NCI-H226 (cell line): ENCODE measurements at places on chromosomes 16 and 17.

DNA sequence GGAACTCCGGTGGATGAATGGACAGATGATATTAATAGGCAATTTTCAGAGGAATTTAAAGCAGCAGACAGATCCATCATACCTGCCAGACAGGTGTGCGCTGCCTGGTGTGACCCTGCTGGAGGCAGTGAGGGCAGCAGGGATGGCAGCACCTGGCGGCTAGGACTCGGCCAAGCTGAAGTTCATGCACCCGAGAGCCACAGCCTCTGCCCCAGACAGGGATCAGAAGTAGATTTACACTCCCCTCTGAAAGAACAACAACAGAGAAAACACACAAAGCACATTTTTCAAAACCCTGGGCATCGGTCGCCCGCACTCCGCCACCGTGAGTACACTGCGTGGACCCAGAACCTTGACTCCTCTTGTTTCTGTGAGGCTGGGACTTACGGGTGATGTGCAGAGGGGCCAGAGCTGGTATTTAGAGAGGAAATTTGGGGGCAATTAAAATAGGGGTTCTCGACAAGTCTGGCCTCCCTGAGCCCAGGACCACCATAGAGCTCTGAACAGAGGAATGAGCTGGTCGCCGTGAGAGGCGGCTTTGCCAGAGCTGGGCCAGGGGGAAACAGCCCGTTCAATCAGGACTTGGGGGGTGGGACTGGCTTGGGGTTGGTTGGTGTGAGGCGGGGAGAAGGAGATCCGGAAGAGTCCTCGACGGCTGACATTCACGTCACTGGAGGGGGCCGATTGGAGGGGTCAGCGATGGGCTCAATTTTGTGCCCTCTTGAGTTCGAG, 101.0 kb downstream of the METRNL start:
- DNase-seq: no peak

DNA sequence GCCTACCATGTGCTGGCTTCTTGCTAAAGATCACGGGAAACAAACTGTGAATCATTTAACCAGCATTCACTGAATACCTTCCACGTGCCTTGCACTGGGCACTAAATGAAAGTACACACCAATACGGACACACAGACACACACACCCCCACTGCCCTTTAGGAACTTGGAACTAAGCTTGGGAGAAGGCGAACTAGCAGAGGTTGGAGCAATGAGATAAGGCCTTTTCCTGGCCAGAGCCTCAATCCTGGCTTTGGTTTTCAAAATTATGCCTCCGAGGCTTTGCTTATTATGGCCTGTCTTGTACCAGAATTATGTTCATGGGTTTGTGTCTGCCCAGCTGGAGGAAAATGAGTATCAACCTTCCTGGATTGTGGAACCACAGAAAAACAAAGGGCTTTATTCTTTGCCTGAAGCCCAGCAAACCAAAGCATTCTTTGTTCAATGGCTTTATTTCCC, 32.3 kb downstream of the CPPED1 start:
- no peak for DNase-seq

DNA sequence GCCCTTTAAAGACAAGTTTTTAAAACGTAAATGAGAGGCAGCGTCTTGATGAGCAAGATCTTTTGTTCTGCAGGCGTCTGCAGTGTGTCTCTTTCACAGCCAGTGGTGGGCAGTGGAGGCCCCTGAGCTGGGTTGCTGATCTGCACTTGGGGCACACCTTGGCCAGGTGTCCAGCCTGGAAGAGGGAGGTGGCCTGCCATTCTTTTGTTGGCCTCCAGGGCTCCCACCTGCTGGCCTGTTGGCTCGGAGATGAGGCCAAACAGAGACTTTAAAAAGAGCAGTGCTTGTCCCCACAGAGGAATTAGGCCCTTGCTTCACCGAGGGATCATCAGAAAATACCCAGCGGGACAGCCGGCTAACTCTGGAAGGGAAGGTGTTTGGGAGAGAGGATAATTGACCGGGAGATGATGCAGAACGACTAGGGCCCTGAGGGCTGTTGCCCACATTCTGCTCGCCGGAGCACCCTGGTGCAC, 145.9 kb upstream of the PLCG2 start:
- DNase-seq: no peak

DNA sequence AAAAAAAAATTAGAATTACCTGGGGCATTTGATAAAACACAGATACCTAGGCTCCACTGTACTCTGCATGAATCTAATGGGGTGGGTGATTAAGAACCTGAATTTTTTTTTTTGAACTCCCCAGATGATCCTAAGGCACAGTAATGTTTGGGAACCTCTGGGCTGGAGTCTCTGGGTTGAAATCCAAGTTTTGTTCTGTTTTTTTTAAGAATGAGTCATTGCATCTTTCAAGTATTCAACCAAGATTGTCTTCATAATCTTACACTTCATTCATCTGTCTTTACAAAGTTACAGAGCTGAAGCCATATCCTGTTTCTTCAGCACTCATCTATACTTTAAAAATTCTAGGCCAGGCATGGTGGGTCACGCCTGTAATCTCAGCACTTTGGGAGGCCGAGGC, 52.6 kb downstream of the PIGL start:
- DNase-seq: peak; percentile 51

- DNase-seq: no peak
Observed at GRCh38 chr17:77344038-77344437, 203.3 kb downstream of the SEC14L1 start.

DNA sequence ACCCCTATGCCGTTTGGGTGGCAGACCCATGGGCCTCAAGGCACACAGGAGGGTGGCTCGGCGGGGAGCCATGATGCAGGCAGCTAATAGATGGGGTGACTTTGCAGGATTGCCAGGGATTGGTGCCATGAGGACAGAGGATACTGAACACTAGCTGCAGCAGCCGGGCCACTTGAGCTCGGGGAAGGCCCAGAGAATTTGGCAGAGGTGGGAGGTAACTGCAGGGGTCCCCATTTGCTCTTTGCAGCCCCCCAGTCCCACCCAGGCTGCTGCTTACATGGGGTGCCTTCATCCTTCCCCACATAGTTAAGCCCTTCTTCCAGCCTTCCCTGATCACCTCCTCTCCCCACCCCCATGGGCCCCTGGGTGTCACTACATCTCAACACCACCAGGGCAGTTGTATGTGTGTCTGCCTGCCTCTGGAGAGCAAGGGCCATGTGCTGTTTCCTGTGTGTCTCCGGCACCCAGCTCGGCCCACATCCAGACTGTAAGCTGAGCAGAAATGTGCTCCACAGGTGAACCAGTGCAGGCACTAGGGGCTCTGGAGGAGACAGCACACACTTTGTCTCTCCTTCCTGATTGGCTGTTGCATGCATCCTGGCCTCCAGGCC, 52.0 kb downstream of the SREBF1 start:
- DNase-seq: no peak

GRCh38 chr17:32588982-32589381, 102.2 kb downstream of the CDK5R1 start:
- no peak for DNase-seq

DNA sequence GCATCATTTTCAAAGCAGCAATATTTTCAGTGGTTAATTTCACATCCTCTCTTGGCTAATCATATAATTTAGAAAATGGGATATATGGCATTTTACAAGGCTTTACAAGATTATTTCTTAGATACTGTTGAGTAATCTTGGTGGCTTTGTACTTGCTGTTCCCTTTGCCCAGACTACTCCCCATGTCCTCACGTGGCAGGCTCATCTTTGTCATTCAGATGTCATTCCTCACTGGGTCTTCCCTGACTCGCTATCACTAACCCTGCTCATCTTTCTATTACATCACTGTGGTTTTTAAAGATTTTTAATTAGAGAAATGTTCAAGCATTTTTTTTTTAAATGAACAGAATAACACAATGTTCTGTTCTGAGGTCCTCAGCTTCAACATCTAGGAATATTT, 240.0 kb upstream of the IRX5 start:
- DNase-seq: no peak

DNA sequence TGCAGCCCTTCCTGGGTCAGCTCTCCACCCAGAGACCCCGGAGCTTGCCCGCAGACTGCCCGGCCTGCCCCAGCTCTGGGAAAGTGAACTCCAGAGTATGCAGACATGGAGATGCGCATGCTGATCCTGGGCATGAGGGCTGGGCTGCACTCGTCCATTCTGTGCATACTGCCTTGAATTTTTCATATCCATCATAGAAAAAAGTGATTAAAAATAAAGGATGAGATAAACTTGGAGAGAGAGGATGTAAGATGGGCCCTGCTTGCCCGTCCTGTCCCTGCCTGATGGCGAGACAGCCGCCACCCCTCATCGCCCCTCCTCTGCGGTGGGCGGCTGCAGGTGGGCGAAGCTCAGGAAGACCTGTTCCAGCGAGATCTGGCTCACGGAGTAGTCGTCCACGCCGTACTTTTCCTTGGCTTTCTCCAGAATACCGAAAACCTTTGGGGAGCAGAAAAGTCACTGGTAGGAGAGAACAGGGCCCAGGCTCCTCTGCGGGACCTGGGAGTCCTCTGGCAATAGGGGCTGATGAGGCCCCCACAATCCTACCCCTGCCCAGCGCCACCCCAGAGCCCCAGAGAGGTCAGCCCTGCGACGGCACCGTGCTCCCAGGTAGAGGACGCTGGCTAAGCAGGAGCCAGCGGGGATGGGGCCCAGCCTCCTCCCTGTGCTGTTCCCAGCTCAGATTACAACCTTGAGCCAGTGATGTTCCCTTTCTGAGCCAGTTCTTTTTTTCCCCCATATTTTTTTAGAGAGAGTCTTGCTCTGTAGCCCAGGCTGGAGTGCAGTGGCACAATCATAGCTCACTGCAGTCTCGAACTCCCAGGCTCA, 8.7 kb upstream of the RNPS1 start:
- no peak for DNase-seq

DNA sequence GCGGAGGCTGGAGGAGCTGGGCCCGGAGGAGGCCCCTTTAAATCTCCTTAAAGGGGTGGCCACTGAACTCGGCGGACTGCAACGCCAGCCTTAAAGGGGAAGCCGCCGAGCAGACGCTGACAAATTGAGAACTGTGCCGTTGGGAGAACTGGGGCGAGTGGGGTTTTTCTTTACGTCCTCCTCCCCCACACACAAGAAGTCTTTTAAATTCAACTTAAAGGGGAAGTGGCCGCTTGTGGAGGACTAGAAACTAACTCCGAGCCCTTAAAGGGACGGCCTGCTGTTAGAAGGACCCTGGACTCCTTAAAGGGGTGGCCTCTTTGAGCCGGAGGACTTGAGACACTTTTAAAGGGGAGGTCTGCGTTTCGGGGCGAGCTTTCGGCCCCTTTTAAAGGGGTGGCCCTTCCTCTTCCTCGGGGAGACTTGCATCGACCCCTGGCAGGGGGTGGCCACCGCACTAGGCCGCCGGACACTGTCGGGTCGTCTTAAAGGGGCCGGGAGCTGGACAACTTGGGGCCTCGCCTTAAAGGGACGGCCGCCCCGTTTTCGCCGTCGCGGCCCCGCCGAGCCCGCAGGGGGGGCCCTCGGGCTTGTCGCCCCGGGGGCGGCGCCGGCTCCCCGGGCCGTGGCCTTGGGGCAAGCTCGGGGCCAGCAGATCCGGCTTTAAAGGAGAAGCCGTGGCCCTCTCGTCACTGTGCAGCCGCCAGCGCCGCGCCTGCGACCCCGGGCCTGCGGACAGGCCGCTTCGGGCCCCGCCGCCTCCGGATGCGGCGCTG, 688 bp downstream of the FBRS start:
- peak; percentile 93 for DNase-seq

DNA sequence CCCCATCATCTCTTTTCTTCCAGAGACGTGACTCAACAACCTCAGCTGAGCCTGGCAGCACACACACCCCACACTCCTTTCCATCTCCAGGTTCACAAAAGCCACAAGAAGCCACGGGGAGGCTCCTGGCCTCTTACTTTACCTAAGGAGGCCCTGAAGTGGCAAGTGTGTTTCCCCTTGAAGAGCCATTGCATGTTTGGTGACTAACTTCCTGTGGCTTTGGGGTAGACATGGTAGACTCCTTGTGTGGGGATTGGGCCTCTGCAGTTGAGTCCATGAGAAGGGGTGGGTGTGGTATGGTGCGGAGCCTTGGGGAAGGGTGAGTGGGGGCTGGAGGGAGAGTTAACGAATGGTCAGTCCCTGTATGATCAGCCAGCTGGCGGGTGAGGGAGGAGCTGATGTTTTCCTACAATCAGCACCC, 24.2 kb downstream of the SAP30BP start:
- DNase-seq: peak; percentile 95

GRCh38 chr16:88355389-88356123, 27.2 kb upstream of the ZNF469 start:
- no peak for DNase-seq

GRCh38 chr16:21081329-21081728, 69.3 kb downstream of the DNAH3 start:
- DNase-seq: no peak

DNA sequence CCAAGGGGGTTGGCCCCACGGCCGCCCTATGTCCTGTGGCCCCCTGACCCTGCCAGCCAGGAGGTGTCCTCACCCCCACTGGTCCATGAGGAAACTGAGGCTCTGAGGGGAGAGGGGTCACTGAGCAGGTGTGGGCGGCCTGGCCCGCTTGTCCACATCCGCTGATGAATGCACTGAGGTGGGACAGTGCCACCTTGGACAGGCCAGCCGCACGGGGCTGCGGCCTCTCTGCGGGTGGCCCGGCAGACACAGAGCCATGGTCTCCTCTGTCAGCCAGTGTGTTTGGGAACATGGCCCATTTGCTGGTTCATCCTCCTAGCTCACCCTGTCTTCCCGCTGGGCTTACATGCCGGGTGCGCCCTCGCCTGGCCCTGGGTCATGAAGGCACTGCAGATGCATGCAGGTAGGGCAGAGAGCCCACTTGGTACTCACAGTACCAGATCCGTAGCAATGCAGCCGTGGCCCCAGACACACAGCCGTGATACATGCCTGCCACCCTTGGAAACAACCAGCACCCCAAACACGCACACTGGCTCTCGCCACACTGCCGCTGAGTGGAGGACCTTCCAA, 93.9 kb downstream of the ENGASE start:
- no peak for DNase-seq

DNA sequence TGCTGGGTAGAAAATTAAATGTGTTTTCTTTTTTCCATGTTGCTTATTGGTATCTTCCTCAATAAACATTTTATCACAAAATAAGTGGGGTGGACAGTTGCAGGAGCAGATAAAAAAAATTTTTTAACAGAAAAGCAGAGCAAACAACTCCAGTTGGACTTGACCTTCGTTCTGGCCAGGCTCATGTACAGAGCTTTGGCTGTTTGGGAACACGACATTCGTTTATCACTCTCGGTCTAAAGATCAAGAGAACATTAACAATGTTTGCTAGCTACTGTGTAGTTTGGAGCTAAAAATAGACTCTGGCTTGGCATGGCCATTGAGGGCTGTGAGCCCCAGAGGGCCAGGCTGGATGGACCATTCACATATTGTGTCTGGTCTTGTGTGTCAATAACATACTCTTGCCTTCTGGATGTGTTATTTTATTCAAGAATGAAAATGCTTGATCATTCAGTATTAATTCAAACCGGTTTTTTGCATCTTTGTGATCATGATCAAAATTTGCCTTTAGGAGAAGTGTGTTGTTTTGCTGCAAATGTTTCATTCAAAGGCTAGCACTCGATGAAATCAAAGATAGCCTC, 56.6 kb downstream of the TMEM186 start:
- DNase-seq: no peak

- no peak for DNase-seq
Observed at GRCh38 chr17:1939981-1940809, 84.9 kb downstream of the RTN4RL1 start.

GRCh38 chr16:78221892-78222291, 122.4 kb downstream of the WWOX start:
- DNase-seq: no peak

- DNase-seq: peak; percentile 53
Observed at GRCh38 chr16:31868691-31869167, 4.9 kb upstream of the ZNF267 start.
